MCF 10A (cell line): ENCODE measurements at places on chromosomes 11 and 22. TPM values are rescaled to one million over a fixed set of nuclear protein-coding genes. Genes with fewer than 3 reads are reported as not detected.

JAM3 gene
- total RNA-seq = 1.6 TPM in 2 replicates

GPR83 gene
- total RNA-seq = not detected in 2 replicates

C11orf86 gene
- not detected in 2 replicates for total RNA-seq

NAALADL1 gene
- total RNA-seq = not detected in 2 replicates

DNA sequence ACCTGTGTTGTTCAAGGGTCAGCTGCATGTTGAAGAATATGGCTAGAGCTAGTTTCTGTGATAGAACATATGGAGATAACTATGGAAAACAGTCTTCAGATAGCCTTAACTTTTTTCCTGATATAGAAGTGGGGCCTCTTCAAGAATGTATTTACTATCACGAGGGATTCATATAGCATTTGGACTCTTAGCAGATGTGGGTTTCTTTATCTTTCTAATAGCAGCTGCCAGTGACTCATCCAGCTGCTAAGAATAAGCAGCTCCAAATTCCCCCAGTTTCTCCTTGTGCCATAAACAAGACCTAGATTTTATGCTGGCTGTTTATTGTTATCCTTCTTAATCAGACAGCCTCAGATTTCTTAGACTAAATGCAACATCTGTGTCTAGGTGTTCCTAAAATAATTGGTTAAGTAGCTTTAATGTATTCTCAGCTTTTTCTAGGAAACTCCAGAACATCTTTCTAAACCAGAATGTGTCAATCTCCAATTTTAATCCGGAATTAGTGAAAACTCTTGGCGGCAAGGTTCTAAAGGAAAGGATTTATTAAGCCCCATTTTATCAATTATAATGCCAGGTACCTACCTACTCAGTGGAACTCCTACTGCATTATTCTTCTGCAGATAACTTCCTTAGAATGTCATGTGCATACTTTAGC lies 119.8 kb downstream of the CSTPP1 start:
- no peak for DNase-seq

DNA sequence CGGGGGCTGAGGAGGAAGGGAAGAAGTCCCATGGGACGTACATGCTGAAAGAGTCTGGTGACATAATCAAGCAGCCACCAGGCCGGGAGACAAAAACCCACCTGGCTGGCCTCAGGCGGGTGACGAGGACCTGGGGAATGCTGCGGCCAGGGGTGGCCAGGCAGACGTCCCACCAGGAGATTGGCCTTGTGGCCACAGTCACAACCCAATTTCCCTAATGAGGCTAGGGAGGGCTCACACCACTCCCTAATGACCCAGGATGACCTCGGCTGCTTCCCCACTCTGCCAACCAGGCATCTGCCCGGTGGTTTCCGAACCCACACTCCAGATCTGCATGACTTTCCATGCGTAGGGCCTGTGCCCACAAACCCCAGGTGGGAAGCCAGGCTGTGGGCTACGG lies 66.9 kb downstream of the SCUBE1 start:
- no peak for DNase-seq

DNA sequence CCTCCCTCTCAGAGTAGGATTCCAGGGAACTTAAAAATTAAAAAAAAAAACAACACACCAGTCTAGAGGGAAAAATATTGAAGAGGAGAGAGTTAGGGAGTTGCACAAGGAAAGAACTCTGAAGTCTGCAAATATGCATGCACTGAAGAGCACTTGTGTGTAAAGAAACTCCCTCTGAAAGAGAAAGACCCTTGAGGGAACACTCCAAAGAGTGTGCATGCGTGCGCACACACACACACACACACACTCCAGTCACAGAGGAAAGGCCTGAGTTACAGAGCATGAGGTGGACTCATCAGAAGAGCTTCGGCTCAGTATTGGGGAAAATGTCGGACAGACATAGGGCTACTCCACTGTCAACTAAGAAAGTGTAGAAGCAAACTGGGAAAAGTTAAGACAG lies 30.1 kb downstream of the GGTLC2 start:
- no peak for DNase-seq

GRCh38 chr11:35174666-35175065 lies 35.7 kb downstream of the CD44 start:
- peak; percentile 30 for DNase-seq

- DNase-seq = peak; percentile 53
Measured at GRCh38 chr11:128940603-128941002, 2.1 kb downstream of the TP53AIP1 start.

DNA sequence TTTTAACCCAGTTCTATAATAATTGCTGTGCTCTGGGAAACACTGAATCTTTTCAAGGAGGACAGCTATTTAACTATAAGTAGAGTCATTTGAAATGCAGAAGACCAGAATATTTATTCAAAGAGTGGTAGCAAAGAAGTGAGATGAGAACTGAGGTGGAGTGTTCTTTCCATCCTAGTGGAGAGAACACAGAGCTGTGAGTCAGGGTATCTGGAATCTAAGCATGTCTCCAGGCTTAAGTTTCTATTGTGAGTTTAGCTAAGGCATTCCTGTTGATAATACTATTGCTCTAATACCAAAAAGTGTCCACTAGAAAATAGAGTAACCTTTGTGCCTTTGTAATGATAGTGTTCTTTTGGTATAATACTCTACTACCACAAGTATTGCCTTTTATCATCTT lies 32.4 kb downstream of the JAM3 start:
- no peak for DNase-seq

- DNase-seq = peak; percentile 39
Measured at GRCh38 chr22:22408731-22409696, 99.5 kb downstream of the ZNF280B start.

GRCh38 chr11:100888836-100889235 lies 201.7 kb downstream of the ARHGAP42 start:
- DNase-seq = no peak

- peak; percentile 60 for DNase-seq
Measured at GRCh38 chr11:72238040-72238450, 5.9 kb downstream of the PHOX2A start.
